ENCODE measurements at places on chromosomes 11 and 22. TPM values are rescaled to one million over a fixed set of nuclear protein-coding genes. Genes with fewer than 3 reads are reported as not detected.

DNA sequence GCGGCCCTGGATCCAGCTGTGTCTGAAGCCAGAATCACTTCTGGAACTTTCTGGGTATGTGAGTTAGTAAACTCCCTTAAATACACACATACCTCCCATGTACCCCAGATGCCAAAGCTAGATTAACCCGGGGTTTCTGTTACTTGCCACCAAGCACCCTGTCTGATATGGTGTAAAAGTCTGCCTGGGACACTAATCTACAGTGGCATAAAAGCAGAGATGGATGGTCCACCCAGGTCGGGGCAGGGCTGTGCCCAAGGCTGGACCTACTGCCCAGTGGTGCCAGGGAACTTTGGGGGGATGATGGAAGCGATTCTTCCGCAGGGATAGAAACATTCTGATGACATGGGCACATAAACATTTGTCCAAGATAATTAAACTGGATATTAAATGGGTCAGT, 12.7 kb downstream of the MRGPRF start:
- DNase-seq, result no peak
- H3K27me3 ChIP-seq, result no peaks in the 10 kb centered on the region
- H3K4me3 ChIP-seq, result no peak overlapping the region
- H3K36me3 ChIP-seq, result no peaks in the 10 kb centered on the region
- no peak overlapping the region for H3K27ac ChIP-seq

- no peaks in the 10 kb centered on the region for H3K36me3 ChIP-seq
- DNase-seq, result no peak
- H3K27me3 ChIP-seq, result no peaks in the 10 kb centered on the region
These were observed 33.9 kb downstream of the MAML2 start for GRCh38 chr11:96309016-96309642.

- no peak overlapping the region for H3K4me3 ChIP-seq
- peak; percentile 73 for DNase-seq
- no peaks in the 10 kb centered on the region for H3K27me3 ChIP-seq
- no peak overlapping the region for H3K27ac ChIP-seq
- H3K36me3 ChIP-seq, result no peaks in the 10 kb centered on the region
These were observed 16.2 kb downstream of the ARHGEF12 start for GRCh38 chr11:120352405-120352804.

- no peaks in the 10 kb centered on the region for H3K36me3 ChIP-seq
- H3K27me3 ChIP-seq, result peaks cover 1% of the 10 kb centered on the region
- no peak overlapping the region for H3K4me3 ChIP-seq
- H3K4me1 ChIP-seq, result no peaks in the 10 kb centered on the region
- no peak for DNase-seq
These were observed 107.5 kb downstream of the TENM4 start for GRCh38 chr11:79333355-79333754.

The P2RY6 gene
- 48.4 TPM for total RNA-seq

The TMPRSS13 gene
- 53.1 TPM for total RNA-seq

The JAML gene
- 12.0 TPM for total RNA-seq

The OR51B4 gene
- not detected for total RNA-seq

The SPI1 gene
- not detected for total RNA-seq

The SERPINH1 gene
- 481 TPM for total RNA-seq

The MICAL2 gene
- 247 TPM for total RNA-seq

The FXYD6 gene
- total RNA-seq, result 1.0 TPM

The PEX26 gene
- 40.6 TPM for total RNA-seq

Data from Caco-2 (cell line).